ENCODE measurements at places on chromosomes 5 and 9. TPM values are rescaled to one million over a fixed set of nuclear protein-coding genes. Genes with fewer than 3 reads are reported as not detected.

Gene GABRP
- polyA plus RNA-seq = 0.76 TPM

GRCh38 chr5:35117967-35118366, 70.2 kb upstream of the AGXT2 start:
- no peak for DNase-seq

Gene IFNB1
- not detected for polyA plus RNA-seq

DNA sequence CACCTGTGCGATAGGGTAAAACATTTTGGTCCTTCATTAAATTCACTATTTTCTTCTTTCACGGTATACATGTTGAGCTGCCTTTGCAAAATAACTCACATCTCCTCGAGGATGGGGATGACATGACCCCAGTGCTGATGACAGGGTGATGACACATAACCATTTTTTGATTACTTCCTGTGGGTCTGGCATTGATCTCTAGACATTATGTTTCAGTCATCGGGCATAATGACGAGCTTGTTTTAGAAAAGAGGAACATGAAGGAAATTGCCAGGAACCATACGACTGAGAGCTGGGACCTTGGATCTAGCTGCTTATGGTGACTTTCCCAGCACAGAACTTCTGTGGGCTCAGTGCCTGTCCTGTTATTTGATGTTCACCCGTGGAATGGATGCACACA, 25.2 kb downstream of the COL5A1 start:
- no peak for DNase-seq

- no peak for DNase-seq
Observed at GRCh38 chr5:14190194-14191164, 47.3 kb downstream of the TRIO start.

DNA sequence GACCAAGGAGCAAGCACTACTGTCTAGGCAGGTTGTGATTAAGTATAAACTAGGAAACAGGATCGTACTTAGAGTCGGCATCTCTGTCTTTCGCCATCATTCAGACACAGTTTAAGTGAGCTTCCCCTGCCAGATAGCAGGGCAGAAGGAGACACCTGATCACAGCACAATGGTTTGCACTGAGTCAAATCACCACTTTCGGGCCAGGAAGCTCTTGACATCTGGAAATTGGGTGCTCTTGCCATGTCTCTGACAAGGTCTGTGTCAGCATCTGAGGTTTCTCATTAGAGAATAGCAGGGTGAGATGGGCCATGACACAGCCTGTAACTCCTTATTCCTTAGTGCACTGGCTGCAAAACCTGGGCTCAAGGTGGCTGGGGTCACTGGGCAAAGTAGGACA, 8.3 kb downstream of the ADRB2 start:
- no peak for DNase-seq

GRCh38 chr5:126446498-126447224, 23.5 kb downstream of the GRAMD2B start:
- DNase-seq = no peak
